ENCODE measurements at places on chromosomes 16 and 17.

GRCh38 chr17:67044940-67045339 lies 586 bp downstream of the CACNG1 start:
- DNase-seq: no peak

- no peak for DNase-seq
Observed at GRCh38 chr16:48503336-48503735, 106.6 kb downstream of the N4BP1 start.

- DNase-seq: peak; percentile 36
Observed at GRCh38 chr17:38730526-38731379, 612 bp downstream of the CISD3 start.

DNA sequence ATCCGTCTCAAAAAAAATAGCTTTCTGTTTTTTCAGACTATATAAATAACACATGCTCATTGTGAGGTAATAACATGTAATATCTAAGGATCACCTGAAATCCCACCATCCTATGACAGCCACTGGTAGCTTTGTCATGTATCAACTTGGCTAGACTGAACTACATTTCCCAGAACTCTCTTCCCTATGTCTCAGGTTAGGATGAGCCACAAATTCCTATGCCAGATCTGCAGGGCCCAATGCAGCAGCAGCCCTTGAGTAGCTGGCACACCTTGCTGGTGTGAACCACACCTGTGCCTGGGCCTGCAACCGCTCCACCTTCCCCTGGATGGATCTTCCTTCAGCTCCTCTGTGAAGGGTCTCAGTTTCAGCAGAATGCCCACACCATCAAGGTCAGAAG lies 28.1 kb downstream of the OGFOD1 start:
- no peak for DNase-seq

- DNase-seq: no peak
Observed at GRCh38 chr16:15900901-15901500, 12.6 kb upstream of the CEP20 start.

All from activated naive CD4-positive, alpha-beta T cell treated with Interleukin-2 at 50 U/mL for 16 hours (primary cell).